ENCODE measurements at places on chromosomes 5 and 9.

- DNase-seq = no peak
These were observed 52.1 kb downstream of the TLE1 start for GRCh38 chr9:81637276-81637675.

GRCh38 chr5:6158974-6159831 is 219.1 kb downstream of the MED10 start:
- no peak for DNase-seq

DNA sequence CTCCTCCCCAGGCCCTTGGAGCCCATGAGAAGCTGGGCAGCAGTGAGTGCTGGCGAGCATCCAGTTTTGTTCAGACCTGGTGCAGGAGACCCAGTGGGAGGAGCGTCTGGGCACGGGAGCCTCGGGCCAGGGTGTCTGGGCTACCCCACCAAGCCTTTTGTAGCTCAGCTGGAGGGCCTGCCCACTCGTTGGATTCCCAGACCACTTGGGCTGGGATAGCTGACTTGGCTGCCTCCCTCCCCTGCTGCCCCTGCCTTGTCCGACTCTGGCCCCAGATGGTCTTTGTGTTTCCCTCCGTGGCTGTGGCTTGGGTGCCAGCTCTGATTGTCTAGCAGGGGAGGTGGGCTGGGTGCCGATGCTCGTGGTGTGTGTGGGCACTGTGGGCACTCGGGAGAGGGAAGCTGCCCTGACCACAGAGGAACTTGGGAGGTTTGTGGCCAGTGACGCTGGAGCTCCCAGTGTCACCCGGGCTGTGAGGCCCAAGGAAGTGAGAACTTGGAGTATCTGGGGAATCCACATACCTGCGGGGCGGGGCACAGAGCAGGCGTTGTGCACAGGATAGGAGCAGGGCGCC is 47.3 kb downstream of the WNK2 start:
- no peak for DNase-seq

DNA sequence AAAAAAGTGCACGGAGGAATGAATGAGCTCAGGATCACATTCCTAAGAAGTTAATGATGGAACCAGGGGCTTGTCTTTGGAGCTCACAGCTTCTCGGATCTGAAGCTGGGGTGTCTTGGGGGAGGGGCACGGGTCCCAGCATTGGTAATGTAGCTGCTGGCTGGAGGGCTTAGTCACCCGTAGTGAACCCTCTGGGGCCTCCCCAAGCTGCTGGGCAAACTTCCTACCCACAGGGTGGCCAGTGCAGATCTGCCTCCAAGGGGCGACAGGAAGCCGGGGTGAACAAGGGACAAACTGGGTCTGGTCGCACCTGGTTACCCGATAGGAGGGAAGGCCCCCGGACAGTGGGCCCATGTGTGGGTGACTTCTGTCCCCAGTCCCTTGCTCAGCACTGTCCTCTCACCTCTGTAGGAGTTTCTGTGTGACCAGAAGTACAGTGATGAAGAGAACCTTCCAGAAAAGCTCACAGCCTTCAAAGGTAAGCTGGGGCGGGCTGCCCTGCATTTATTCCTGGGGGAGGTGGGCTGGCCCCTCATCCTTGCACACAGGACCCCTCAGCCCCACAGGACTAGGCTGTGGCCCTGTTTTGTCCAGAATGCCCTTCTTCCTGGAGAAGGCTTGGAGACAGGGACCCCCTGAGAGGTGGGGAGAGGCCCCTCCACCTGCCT is 14.1 kb upstream of the NUP214 start:
- DNase-seq = no peak

- no peak for DNase-seq
These were observed 5.8 kb downstream of the ITK start for GRCh38 chr5:157186309-157187045.

All from CD8-positive, alpha-beta memory T cell (primary cell).